A673 (cell line): ENCODE measurements at places on chromosomes 1 and 21. TPM values are rescaled to one million over a fixed set of nuclear protein-coding genes. Genes with fewer than 3 reads are reported as not detected.

Gene DNAH14
- total RNA-seq: 9.9 and 10.7 TPM in 2 replicates

Gene CYP4B1
- not detected in 2 replicates for total RNA-seq

Gene CDK18
- 9.2 and 29.3 TPM in 2 replicates for total RNA-seq

Gene OLIG2
- not detected in 2 replicates for total RNA-seq

Gene TMEM240
- total RNA-seq: 6.8 and 9.1 TPM in 2 replicates

Gene GJB3
- not detected in 2 replicates for total RNA-seq

Gene SPRR2B
- not detected in 2 replicates for total RNA-seq

Gene NBPF6
- total RNA-seq: not detected in 2 replicates

Gene SELL
- not detected in 2 replicates for total RNA-seq

Gene C1orf87
- total RNA-seq: not detected in 2 replicates

Gene SYT11
- total RNA-seq: 10.2 and 10.6 TPM in 2 replicates

DNA sequence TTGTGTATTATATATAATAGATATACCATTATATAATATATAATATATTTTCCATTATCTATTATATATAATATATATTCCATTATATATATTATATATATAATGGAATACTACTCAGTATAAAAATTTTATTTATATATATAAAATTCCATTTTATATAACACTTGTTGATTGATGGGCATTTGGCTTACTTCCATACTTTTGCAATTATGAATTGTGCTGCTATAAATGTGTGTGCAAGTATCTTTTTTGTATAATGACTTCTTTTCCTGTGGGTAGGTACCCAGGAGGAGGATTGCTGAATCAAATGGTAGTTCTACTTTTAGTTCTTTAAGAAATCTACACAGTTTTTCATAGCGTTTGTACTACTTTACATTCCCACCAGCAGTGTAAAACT, 1211.1 kb downstream of the NCAM2 start:
- DNase-seq: no peak

DNA sequence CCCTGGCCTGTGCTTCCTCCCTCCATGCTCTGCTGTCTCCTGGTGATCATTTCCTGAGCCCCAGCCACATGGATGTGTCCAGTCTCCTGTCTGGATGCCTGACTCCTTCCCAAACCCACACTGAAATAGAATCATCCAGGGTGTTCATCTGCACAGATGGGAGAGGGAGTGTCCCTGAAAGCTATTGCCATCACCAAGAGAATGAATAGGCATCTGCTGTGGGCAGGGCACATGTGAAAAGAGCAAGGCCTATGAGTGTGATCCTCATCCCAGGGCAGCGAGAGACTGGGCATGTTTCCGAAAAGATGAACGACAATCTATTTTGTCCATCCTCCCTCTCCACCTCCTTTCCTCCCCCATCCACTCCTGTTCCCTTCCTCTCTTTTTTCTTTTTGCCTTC, 5.0 kb downstream of the IGSF21 start:
- no peak for DNase-seq

DNA sequence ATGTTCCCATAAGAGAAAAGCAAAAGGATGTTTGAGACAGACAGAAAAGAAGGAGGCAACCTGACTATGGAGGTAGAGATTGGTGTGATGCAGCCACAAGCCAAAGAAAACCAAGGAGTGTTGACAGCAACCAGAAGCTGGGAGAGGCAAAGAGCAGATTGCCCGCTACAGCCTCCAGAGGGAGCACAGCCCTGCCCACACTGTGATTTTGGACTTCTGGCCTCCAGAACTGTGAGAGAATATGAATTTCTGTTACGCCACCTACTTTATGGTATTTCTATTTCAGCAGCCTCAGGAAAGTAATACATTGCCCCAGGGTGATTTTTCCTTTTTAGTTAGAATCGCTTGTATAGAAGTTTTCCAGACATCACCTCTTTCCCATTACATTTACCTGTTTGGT, 28.4 kb downstream of the SLAMF6 start:
- DNase-seq: peak; percentile 16

DNA sequence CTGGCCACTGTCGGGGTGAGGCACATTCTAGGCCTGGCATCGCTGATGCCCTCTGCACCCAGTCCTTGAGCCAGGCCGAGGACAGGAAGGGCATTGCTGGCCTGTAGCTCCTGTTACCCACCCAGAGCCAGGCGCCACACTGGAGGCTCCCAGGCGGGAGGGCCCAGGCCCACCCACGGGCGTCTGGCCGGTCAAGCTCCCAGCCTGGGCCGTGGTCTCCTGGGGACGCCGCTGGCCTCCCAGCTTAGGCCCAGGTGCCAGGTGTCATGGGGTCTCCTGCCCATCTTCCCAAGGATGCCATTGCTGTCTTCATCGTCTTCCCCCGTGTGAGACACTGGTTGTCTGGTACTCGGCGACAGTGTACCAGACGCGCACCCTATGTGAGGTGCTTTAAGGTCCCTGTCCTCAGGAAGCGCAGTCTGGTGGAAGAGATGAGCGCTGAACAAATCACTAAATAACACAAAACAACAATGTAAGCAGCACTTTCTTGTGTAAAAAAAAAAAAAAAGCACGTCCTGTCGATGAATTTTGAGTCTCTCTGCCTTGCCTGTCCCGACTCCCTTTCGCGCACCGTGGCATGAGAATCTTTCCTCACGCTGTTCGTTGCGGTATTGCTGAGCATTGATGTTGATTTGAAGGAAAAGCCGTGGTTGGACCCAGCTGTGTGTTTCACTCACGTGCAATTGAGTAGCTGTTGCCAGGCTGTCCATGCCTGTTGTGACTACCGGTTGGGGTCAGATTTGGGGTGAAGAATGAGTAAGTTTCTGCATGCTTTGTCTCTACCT, 27.0 kb upstream of the TRAPPC10 start:
- DNase-seq: no peak

DNA sequence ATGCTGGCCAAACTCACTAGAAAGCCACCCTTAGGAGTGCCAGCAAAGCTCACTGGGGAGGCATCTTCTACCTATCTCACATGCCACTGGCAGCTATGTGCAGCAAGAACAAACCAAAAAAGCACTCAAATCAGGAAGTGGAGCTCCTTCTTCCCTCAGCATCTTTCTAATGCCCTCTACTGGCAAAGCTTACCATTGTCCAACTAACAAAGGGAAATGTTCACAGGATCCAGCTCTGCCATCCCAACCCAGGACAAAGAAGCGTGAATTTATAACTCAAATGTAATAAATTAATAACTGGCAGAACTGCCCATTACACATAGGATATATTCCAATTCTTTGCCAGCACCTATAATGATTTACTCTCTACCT, 38.9 kb downstream of the LEPR start:
- DNase-seq: peak; percentile 40

DNA sequence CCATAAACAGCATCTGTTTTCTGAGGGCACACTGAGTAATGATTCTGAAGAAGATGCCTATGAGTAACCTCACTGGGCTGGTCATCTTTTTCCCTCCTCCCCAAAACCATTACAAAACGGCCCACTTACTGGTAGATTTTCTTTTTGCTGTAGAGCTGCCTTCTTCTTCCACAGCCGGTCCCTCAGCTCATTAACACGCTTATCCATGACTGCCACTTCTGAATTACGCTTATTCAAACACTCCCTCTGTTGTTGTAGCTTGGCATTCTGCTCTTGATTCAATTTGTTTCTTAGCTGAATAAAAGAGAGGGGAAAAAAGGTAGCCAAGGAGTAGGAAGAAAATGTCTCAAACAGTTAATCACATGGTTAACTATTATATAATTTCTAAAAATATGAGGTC, 43.1 kb downstream of the TP53BP2 start:
- no peak for DNase-seq

- DNase-seq: no peak
Measured at GRCh38 chr1:181726320-181727012, 243.1 kb downstream of the CACNA1E start.

- no peak for DNase-seq
Measured at GRCh38 chr1:39438042-39438441, 53.4 kb upstream of the BMP8A start.

GRCh38 chr1:236608930-236609726, 4.8 kb upstream of the HEATR1 start:
- peak; percentile 77 for DNase-seq

DNA sequence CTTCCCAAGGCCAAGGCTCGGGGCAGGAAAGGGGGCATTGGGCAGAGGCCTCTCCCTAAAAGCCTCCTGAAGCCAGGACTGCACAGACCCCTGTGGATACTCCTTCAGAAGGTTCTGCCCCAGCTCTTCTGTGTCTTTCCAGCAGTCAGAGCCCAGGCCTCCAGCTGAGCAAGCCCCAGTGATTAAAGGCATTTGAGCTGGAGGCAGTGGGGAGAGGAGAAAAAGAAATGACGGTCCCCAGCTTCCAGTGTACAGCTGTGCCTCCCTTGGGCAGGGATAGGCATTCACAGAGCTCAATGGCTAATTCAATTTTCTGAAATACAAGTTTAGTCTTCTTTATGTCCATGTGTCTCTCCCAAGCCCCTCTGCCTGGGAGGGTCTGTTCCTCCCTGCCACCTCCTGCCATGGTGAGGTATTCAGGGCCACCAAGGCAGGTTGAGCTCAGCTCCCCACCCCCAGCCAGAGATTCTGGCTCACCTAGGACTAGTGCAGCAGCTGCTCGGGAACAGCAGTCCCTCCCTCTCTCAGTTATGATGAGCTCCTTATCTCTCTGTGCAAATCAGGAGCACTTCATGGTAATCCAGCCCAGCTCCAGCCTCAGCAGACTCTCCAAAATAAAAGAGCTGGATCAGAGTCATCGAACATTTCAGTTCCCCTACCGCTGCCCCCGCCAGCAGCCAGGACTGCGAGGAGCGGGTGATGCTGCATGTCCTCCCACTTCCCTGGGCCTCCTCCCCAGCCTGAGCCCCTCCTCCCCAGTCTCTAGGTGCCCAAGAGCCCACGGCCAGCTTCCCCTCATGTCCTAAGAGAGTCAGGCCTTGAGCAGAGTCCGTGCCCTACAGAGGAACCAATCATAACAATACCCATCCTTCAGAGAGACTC, 208.4 kb upstream of the ZC3H12A start:
- DNase-seq: no peak

DNA sequence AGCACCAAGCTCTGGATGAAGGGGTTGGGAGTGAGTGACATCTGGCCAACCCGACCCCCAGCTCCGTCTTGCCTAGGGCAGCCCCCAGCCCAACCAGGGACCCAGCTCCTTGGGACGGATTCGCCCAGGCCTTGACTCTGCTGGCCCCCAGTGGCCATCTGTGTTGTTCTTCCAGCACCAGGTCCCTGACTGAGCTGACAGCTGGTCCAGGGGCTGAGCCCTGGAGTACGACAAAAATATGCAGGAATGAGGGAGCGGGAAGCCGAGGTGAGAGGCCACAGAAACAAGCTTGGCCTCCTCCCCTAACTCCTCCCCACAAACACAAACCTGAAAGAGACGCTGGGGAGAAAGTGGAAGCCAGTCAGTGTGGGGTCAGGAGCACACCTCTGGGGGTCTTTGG, 55.0 kb upstream of the PAX7 start:
- DNase-seq: peak; percentile 79

- DNase-seq: no peak
Measured at GRCh38 chr1:92366040-92366395, 67.2 kb downstream of the RPAP2 start.

GRCh38 chr1:199336745-199337640, 690.5 kb upstream of the NR5A2 start:
- DNase-seq: no peak

DNA sequence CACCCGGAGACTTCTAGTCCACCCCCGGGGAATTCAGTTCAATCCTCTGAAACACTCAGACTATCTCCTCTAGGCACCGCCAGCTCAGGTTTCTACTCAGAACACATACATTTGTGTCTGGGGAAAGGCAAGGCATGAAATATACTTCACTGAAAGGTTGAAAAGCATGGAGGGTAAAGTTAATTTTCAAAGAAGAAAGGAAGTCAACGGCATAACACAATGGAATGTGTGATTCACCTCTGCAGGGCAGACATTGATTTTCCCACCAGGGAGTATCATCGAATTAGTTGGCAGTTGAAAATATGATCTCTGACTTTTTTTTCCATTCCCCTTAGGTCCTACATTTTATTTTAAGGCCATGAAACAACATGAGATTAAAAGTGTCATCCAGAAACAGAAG, 669.4 kb downstream of the SMYD3 start:
- DNase-seq: no peak

DNA sequence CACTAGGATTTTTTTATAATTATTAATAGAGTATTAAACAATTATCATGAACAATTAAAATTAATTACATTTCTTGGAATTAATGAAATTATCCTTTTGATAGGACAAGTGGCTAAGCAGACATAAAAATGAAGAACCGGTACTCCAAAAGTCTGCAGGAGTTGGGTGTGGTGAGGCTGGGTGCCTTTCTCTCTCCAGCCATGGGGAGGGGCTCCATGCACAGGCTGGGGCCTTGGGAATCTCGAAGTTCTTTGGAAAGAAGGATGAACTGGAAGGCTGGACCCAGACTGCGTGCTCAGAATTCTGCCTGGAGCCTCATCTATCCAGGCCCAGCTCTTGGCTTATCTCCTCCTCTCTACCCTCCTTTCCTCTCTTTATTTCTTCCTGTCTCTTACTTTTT, 94.1 kb downstream of the ACTL8 start:
- DNase-seq: no peak

- DNase-seq: no peak
Measured at GRCh38 chr1:108149796-108150467, 50.2 kb downstream of the SLC25A24 start.

GRCh38 chr1:16608838-16609560, 4.4 kb downstream of the NBPF1 start:
- no peak for DNase-seq

DNA sequence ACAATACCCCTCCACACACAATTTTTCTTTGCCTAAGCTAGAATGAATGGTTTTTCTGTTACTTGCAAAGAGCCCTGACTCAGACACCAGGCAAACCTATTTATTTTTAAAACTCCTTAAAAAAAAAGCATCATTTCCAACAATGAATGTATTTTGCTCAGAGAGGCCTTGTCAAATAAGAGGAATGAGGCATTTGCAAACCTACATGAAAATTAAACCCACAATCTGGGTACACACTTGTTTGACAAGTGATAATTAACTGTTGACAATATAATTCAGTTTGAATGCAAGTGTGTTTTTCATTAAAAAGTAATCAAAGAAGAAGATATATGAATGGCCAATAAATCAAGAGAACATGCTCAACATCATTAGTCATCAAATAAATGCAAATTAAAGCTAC, 339.5 kb downstream of the PTPRU start:
- DNase-seq: no peak

GRCh38 chr1:245807306-245807705, 652.5 kb downstream of the KIF26B start:
- no peak for DNase-seq

GRCh38 chr1:182133181-182133580, 71.7 kb upstream of the ZNF648 start:
- no peak for DNase-seq
